Suppressor macrophage (primary cell): ENCODE measurements at places on chromosomes 7 and 10.

DNA sequence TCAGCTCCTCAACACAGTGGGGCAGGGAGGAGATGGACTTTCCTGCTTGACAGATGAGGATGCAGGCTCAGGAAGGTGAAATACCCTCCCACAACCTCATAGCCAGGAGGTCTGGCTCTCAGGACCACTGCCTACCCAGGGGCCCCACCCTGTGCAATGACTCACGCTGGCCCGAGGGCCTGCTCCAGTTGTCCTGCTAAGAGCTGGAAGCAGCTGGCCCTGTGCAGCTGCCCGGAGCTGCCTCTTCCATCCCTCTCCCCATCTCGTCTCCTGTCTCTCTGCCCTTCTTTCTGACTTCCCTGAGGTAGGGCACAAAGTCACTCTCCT is 123.9 kb downstream of the ZMIZ1 start:
- DNase-seq = no peak

- no peak for DNase-seq
These were observed 115.1 kb downstream of the MAD1L1 start for GRCh38 chr7:2117646-2118045.

DNA sequence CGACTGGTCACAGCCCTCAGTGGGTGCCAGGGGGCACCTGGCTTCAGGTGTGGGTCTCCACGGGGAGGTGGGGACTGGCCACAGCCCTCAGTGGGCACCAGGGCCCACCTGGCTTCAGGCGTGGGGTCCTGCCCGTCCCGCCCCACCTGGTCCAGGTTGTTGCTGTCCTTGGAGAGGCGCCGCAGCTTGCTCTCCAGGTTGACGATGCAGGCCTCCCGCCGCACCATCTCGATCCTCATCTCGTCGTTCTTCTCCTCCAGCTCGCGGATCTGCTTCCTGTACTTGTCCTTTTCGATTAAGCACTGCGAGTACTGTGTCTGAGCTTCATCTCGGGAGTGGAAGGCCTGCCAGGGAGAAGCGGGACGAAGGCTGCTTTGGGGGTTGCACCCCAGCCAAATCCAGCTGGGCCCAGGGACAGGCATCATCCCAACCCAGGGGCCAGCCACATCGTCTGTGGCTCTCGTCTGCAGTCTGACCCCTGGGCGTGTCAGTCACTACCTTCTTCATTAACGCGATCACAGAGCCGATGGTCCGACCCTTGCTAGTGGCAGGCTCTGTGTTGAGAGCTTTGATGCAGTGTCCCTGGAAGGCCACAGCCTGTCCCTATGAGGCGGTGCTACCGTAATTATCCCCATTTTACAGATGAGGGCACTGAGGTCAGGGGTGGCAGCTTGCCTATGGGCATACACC is 92.9 kb upstream of the GNA12 start:
- DNase-seq = no peak

DNA sequence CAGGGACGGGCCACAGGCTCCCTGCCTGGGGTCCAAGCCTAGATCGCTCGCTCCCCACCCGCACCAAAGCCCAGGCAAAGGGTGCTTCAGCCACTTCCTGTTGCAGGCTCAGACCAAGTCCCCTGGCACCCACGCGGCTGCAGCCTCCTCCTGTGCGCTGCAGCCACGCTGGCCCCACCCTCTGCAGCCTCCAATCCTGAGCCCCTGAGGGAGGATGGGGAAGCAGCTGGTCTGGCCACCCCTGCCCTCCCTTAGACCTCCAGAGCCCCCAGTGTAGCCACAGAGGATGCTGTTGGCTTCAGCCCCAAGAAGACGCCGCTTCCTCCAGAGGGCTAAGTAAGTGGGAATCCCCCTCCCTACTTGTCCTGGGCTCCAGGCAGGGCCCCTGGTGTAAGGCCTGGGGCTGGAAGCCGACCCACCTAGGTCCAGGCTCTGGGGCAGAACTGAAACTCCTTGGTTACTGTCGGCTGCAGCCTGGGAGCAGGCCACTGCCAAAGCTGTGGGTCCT is 9.4 kb downstream of the LIMK1 start:
- peak; percentile 95 for DNase-seq

DNA sequence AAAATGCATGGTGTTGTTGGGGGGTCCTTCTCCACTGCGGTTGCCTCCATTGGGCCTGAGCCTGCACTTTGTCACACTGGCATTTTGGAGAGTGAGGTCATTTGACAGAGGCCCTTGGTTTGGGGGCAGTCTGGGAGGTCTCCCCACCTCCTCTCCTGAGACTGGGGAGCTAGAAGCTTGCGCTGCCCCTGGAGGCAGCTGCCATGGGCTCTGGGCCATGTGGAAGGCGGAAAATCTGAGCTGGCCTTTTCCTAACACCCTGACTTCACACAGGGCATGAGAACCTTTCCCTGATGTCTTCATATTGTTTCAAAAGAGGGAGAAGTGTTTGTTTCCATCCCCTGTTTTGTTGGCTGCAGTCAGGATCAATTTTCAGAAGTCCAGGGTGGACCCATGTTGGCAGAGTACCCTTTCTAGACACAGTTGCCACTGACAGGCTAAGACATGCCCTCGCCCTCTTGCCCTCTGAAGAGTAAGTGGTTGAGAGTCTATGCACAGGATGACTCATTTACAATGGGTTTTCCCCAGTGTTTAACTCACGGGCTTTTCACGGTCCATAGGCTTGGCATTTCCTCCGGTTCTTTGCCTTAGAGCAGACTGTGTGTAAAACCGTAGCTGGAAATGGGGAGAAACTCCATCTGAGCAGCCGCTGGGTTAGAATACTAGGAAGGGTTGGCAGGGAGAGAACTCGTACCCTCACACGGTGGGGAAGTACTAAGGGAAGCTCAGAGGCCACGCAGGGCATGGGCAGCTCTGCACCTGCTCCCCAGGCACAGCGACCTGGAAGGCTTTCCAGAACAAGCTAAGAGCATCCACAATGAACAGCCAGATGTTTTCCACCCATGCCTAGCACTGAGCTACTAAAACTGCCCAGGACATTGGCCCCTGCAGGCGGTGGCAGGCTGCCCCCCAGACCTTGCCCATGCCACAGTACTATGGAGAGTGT is 655.0 kb downstream of the SDK1 start:
- DNase-seq = no peak

DNA sequence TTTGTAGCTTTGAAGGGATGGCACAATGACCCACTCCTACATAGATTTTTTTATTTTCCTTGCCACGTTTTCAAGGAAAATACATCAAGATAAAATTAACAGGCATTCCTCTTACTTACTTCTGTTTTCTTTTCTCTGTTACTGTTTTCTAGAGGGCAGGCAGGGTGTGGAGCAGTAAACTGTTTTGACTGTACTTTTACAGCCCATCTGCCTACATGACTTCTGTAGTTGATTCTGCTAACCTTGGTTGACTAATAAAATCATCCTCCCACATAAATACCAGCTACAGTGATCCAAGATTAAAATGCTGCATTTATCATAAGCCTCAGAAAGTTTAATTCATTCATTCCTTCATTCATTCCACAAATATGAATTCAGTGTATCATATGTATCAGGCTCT is 158.5 kb downstream of the TRIL start:
- DNase-seq = peak; percentile 20

DNA sequence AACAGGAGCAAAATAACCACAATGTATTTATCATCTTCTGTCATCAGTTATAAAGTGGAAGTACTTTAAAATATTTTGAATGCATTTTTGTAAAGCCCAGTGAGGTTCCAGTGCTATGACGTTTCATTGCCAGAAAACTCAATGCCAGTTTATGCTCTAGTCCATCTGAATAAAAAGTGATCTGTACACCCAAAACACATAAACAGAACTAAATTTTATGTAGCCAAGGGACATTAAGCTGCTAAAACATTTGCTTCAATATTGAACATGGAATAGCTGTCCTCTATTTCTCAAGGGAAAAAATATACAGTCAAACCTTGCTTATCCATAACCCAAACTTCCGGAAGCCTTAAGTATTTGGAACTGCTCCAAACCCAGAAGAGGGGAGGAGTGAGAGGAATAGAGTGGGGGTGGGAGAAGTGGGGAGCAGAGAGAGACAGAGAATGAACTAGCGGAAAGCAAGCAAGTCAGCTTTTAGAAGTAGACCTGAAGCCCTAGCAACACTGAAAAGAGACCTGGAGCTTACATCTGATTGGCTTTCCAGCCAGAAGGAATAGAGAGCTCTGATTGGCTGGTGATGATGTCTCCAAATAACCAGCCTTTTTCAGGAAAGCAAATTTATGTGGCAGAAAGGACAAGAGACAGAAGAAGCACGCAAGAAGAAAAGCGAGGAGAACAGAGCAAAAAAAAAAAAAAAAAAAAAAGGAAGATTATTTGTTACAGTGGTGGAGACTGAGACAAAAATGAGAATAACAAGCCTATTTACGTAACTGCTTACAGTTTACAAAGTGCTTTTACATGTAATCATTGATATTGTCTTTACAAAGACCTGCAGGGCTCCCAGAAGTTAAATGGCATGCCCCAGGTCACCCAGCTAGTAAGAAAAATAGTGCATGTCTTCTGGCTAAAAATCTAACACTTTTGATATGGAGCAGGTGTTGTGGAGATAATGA is 196.0 kb downstream of the RNLS start:
- no peak for DNase-seq

- no peak for DNase-seq
These were observed 10.8 kb upstream of the SFRP5 start for GRCh38 chr10:97782455-97783228.

- DNase-seq = no peak
These were observed 8.8 kb upstream of the SFTPA1 start for GRCh38 chr10:79601939-79602338.

DNA sequence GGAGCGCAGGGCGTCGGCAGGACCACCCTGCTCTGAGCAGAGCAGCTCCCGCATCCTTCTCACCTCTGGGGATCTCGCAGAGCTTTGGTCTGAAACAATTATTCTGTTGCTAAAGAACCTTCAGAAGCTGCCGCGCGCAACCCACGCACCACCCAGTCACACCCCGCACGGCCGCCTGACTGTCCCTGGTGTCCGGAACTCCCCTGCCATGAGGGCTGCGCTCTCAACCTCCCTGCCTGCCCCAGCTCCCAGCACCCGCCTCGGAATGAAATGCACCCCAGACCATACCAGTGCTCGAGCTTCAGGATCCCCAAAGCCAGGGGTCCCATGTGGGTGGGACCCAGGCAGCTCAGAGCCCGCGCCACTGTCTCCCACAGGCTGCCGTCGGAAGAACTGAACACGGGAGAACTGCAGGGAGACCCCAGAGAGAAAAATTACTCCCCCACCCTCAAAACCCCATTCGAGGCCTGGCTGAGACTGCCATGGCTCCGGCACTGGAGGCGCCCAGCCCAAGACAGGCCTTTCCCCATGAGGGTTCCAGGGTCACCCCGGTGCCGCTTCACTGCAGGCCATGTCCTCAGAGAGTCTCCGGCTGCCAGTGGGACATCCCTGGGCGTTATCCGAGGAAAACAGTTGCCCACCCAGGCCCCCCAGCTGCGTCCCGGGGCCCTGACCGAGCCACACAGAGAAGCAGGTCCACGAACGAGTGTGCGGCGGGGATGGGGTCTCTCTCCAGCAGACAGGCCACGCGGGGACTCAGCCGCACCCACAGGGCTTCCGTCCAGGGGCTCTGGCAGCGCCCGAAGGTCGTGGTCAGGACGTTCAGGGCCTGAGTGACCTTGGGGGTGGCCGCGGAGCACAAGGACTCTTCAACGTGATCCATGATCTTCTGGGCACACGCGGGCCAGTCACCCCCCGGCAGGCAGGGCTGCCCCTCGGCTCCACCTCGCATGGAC is 12.1 kb downstream of the BRAT1 start:
- DNase-seq = no peak
